ENCODE measurements at places on chromosomes 1 and 21.

DNA sequence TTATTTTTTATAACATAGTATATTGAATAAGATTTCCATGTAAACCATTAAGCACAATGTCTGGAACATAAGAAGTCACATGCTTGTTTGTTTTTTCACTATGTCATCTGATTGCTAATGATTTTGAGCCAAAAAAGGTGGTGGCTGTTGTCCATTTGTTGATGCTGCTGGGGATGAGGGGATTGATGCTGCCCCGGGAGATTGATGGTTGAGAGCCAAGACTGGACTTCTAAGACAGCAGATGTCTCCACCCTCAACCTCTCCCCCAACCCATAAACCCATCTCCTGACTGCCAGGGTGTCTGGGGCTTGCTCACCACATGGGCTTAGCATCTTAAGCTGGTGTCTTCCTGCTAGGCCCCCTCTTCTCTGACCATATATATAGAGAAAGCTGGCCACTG, 35.8 kb upstream of the CD34 start:
- DNase-seq = no peak

DNA sequence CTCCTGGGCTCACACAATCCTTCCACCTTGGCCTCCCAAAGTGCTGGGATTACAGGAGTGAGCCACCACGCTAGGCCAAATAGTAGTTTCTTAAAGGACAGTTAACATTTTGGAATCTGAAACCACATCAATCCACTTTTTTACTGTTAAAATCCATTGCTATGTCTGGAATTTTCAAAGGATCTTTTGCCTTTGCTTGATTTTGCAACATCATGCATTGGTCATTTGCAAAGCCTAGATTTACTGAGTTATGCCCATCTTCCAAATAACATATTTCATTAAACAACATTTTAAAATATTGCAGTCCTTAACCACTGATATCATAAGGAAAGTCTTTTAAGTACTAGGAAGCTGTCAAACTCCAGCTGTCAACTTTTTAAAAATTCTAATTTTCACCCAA, 3.3 kb downstream of the POGZ start:
- DNase-seq = no peak

DNA sequence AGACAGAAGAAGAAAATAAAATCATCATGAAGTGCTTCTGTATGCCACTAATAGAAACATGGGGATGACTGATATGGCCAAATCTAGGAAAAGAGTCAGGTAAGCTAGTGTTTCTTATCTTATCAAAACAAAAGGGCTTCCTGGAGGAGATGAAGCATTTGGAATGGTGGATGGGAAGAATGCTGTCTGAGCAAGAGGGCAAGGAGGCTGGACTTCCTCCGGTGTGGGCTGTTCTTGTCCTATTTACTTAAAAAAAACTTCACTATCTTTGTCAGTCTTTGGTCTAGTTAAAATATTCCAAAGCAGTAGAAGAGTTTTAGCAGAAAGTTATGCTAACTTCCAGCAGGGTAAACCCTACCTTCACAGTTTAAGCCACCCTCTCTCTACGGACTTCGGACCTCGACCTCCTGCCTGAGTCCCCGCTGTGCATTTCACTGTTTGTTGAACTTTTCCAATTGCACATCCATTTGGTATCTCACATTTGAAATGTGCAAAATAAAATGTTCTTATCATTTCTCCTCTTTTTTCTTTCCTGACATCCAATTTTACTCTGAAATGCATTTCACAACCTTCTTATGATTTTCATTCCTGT, 64.8 kb upstream of the TSPAN2 start:
- no peak for DNase-seq

GRCh38 chr1:205492774-205493173, 11.7 kb upstream of the CDK18 start:
- no peak for DNase-seq

DNA sequence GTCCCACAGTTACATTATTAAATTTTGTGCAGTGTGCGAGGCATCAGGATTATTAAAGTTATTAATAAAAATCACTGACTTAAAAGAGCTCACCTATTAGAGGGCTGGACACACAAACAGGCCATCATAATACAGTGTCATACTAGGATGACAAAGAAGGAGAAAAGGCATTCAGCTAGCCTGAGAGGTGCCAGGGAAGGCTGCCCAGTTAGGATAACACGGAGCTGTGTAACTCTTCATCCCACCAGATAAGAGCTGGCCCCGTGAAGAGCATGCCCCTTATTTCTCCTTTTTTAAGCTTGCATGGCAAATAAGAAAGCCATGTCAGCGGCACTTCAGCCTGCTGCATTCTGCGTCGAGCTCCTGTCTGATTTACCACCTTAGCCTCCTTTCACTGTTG, 109.5 kb downstream of the KCNK1 start:
- DNase-seq = no peak

GRCh38 chr1:115377411-115377810, 39.4 kb upstream of the NGF start:
- DNase-seq = no peak

Data from bone marrow (tissue), 2 donors.